ENCODE measurements at places on chromosomes 5 and 9. TPM values are rescaled to one million over a fixed set of nuclear protein-coding genes. Genes with fewer than 3 reads are reported as not detected.

GRCh38 chr9:36855448-36856315 is 178.4 kb downstream of the PAX5 start:
- no peak for ATAC-seq

DNA sequence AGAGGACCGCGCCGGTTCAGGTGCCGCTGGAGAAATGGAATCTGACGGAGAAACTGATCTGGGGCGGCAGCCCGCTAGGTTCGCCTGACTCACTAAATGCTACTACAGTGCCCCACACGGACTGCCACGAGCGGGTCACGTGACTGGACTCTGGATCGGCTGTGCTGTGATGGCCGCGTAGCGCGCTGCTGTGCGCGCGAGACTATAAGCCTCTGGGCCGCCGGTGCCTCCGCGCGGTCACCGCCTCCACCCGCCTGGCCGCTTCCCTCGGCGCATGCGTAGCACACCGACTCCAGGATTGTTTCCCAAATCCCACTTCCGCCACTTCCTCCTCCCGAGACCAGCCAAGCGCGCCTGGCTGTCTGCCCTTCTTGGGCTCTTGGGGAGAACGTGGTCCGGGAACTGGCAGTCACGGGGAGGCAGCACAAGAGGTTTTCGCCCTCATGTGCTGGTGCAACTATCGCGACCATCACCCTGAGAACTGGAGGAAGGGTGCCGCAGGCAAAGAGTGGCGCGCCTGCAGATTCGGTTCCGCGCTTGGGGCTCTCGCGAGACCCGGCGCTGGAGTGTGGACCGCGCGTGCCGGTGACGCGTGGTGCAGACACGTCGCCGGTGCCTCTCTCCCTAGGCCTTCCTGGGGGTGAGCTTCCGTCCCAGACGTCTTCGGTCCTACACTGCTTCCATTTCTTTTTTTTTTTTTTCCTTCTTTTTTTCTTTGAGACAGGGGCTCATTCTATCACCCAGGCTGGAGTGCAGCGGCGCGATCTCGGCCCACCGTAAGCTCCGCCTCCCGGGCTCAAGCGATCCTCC is 35.8 kb upstream of the GLDC start:
- ATAC-seq, result peak; percentile 97

GRCh38 chr5:14185326-14186058 is 42.4 kb downstream of the TRIO start:
- ATAC-seq, result peak; percentile 69

- no peak for ATAC-seq
Measured at GRCh38 chr9:94865582-94866452, 139.3 kb downstream of the AOPEP start.

FIBCD1 gene
- 0.20 TPM for total RNA-seq

- ATAC-seq, result no peak
Measured at GRCh38 chr5:126851501-126852011, 74.6 kb downstream of the LMNB1 start.

TMEFF1 gene
- total RNA-seq, result not detected

Data from esophagus mucosa (tissue), 1 donor.